Stimulated activated CD4-positive, alpha-beta T cell treated with anti-CD3 and anti-CD28 coated beads, Interleukin-15, amount 100 ng/mL, for 1 hour (primary cell): ENCODE measurements at places on chromosomes 16 and 17.
A peak's percentile ranks its signal among the peaks of the same experiment; 100 is the strongest.

- DNase-seq: no peak
Measured at GRCh38 chr17:72691586-72691985, 400.9 kb downstream of the SLC39A11 start.

DNA sequence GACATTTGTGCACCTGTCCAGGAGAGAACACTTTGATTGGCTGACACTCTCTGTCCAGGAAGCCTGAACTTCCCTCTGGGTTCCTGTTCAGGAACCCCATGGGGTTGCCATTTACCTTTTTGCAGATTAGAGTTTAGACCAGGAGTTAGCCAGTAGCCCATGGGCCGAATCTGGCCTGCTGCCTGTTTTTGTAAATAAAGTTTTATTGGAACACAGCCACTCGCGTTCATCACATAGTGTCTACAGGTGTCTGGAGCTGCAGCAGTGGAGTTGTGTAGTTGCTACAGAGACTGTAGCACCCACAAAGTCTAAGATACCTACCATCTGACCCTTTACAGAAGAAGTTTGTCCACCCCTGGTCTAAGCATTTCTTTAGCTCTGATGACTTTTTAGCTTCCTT, 70.9 kb downstream of the ABCC1 start:
- DNase-seq: no peak

- DNase-seq: no peak
Measured at GRCh38 chr16:15464401-15465186, 30.2 kb downstream of the BMERB1 start.

DNA sequence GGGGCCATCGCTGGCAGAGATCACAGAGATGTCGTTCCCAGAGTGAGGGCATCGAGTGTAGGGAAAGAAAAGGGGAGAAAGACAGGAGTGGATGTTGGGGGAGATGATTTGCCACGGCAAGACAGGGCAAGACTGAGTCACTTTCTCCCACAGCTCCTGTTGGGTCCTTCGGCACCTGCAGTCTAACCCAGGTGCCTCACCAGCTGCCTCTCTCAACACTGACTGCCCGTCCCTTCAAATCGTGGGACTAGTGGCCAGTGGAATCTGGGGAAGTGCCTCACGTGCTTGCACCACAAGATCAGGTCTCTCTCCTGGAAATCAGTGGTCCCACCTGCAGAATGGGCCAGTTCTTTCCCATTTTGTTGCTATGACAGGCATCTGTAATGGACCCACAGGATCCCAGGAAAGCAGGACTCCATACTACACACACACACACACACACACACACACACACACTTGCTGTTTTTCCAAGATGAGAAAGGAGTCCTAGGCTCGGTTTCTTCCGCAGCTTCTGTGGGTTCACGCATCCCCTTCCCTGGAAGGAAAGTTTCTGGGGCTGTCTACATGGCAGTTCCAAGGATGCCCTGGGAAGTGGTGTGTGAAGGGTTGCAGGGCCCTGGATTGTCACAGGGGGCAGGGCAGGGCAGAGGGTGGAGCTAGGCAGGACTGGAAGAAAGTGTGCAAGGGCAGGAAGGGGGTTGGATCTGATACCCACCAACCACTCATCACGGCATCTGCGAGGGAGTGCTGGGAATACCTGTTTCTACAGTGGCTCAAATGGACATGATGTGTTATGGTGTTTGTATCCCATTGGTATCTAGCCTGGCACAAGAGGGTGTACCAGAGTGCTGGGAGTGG, 10.2 kb upstream of the CBX8 start:
- no peak for DNase-seq

- DNase-seq: peak; percentile 89
Measured at GRCh38 chr17:40358323-40359038, 6.1 kb downstream of the GJD3 start.

GRCh38 chr17:70912716-70913485, 743.6 kb downstream of the KCNJ2 start:
- no peak for DNase-seq

DNA sequence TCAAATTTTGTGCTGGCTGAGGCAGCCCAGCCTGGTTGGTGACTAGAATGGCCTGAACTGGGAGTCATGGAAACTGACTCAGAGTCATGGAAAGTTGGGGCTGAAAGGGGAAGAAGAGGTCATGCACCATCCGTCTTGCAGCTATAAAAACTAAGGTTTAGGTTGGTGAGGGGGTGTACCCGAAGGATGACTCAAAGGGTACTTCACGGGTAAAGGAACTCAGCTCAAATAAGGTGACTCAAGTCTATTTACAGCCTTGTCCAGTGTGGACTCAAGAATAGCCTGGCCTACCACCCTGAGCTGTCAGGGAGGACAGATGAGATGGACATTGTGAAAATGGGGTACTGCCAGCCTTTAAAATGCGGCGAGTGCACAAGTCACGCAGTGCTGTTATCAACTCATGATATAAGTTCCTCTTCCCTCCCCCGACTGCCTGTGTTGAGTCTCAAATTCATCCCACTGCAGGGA, 18.6 kb downstream of the CD300LB start:
- DNase-seq: no peak

GRCh38 chr16:53910990-53911389, 207.0 kb downstream of the FTO start:
- no peak for DNase-seq

GRCh38 chr17:61627125-61627524, 36.1 kb upstream of the NACA2 start:
- DNase-seq: no peak

- no peak for DNase-seq
Measured at GRCh38 chr16:68629351-68629910, 15.7 kb upstream of the CDH3 start.

- no peak for DNase-seq
Measured at GRCh38 chr17:48241131-48241591, 133.6 kb downstream of the SNX11 start.

DNA sequence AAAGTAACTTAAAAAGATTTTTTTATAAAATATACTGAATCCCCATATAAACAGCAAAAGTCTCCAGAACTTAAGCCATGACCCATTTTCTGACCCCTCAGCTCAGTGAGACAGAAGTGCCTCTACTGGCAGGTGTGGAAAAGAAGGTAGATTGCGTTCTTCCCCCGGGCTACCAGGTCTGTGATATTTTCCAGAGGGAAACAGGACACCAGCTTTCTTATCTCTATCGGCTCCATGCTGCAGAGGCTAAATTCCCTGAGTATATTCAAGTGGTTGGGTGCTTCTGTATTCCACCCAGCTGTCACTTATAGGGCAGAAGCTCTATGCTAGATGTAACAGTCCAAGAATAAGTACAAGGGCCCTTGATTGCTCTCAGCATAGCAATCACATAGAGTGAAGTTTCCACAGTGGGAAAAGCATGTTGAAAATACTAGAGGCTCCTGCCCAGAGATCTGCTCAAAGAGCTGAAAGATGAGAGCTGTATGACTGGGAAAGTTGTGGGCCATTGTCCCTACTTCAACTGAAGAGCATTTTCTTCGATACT, 687.3 kb downstream of the CDH11 start:
- no peak for DNase-seq

GRCh38 chr17:1490643-1491442, 1.6 kb downstream of the MYO1C start:
- DNase-seq: peak; percentile 53

DNA sequence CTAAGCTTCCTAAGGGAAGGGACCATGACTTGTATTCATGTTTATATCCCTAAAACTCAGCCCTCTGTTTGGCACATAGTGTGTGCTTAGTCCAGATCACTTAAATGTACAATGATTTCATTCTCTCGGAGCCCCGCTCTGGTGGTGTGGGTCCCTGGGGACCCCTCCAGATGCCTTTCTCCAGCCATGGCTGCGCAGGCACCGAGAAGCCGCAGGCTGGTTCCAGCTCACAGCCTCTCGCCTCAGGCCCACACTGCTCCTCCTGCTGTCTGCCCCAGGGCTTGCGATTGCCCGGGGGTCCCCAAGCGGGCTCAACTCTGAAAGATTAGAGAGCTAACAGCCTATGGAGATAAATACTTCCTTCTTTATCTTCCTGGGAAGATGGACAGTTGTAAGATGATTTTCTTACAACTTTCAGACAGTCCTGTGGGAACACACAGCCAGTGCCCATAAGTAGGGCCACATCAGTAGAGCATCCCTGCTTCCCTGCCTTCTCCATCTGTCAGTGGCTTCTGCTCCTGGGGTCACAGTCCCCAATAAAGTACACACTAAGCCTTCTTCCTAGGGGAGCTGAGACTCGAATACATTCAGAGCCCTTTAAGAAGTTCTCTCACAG, 66.2 kb downstream of the CENPV start:
- DNase-seq: no peak

DNA sequence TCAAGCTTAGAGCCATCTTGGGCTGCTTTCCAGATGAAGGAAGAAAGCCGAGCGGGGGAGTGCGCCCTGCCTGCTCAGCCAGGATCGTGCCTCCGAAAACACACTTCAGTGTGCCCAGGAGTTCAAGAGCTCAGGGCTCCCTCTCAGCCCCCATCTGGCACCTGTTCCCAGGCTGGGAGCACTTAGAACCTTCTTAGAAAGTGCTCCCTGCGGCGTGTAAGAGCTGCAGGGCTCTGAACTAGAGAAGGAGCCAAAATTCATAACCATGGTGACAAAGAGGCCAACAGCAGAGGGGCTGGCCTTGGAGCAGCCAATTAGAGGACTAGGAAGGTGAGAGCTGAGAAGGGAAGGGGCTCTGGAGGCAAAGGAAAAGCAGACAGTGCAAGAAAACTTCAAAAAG, 59.0 kb upstream of the TNRC6C start:
- no peak for DNase-seq

DNA sequence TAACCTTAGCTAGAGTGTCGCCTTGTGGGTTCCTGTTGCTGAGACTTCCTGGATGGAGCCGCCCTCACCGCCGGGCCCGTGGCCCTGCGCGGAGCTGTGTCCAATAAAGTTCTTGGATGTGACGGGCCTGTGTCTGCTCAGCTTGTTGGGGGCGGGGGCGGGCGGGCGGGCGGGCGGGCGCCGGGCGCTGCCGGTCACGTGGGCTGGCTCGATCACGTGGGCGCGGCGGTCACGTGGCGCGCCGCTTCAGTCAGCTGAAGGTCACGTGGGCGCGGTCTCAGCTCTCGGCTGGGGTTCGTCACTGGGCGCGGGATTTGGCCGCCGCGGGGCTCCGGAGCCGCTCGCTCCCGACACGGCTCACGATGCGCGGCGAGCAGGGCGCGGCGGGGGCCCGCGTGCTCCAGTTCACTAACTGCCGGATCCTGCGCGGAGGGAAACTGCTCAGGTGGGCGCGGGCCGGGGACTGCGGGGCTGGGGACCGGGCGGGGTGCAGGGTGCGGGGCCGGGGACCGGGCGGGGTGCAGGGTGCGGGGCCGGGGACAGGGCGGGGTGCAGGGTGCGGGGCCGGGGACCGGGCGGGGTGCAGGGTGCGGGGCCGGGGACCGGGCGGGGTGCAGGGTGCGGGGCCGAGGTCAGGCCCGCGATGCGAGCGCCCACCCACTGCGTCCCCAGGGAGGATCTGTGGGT, at the start of gene AMDHD2:
TSS of gene AMDHD2 (plus strand) at position 275 of the 687 bp plus-strand sequence. CDS start at position 363, 88 bp downstream.
- peak; percentile 82 for DNase-seq

- no peak for DNase-seq
Measured at GRCh38 chr17:66406701-66407644, 104.6 kb downstream of the PRKCA start.

DNA sequence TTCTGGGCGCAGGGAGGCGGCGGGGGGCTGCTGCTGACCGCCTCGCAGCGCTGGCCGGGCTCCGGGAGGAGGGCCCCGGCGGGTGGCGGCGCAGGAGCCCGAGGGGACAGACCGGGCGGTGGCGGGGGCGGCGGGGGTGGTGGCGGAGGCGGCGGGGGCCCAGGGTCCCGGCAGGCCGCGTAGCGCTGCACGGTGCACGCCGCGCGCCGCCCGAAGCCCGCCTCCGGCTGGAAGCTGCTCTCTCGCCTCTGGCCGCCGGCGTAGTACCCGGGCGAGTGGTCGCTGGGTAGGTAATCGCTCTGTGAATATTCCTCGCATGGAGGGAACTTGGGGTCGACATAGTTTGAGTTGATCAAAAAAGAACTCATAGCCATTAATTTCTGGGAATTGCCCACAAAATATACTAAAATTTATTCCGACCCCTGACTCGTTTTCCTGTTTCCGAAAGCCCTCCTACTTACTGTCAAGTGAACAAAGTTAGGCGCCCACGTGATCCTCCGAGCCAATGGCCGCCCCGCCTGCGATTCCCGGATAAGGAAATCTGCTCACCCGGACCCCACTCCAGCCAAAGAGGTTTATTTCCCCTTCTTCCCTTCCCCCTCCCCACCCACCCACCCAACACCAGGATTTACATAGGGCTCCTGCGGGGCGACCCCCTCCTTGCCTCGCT, at the start of gene HOXB4:
TSS of gene HOXB4 (minus strand) at position 405 of the 670 bp plus-strand sequence. CDS start at position 374, 31 bp downstream.
- peak; percentile 33 for DNase-seq

GRCh38 chr16:79287424-79287917, 313.1 kb downstream of the MAF start:
- no peak for DNase-seq

GRCh38 chr16:79264237-79265109, 336.1 kb downstream of the MAF start:
- DNase-seq: no peak

DNA sequence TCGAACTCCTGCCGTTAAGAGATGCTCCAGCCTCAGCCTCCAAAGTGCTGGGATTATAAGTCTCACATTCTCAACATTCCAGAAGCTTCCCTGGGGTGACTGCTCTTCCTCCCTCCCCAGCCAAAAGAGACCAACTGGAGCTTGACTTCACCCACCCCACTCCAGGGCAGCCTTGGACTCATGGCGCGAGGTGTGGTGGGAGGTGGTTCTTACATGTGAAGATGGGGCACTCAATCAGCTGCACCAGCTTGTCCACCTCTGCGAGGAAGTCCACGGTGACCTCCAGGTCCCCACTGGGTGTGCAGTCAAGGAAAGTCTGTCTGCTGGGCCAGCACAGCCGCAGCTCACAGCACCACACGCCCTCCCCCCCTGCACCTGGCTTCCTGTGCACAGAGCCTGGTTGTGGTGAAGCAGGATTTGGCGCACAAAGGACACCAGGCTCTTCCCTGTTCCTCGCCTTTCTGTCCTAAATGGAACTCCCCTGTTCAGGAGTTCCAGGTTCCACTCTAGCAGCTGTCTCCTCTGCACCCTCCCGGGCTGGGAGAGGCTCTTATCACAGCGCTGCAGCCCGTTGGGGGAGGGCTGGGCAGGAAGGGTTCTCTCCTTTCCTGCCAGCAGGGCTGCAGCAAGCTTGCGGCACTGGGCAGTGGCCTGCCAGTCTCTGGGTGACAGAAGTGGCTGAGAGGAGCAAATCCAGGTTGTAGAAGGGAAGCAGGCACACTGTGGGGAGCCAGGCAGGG, 9.6 kb upstream of the MTSS2 start:
- no peak for DNase-seq

GRCh38 chr17:41002814-41003213, 3.1 kb upstream of the KRTAP3-2 start:
- no peak for DNase-seq
